ENCODE measurements at places on chromosomes 5 and 9.

DNA sequence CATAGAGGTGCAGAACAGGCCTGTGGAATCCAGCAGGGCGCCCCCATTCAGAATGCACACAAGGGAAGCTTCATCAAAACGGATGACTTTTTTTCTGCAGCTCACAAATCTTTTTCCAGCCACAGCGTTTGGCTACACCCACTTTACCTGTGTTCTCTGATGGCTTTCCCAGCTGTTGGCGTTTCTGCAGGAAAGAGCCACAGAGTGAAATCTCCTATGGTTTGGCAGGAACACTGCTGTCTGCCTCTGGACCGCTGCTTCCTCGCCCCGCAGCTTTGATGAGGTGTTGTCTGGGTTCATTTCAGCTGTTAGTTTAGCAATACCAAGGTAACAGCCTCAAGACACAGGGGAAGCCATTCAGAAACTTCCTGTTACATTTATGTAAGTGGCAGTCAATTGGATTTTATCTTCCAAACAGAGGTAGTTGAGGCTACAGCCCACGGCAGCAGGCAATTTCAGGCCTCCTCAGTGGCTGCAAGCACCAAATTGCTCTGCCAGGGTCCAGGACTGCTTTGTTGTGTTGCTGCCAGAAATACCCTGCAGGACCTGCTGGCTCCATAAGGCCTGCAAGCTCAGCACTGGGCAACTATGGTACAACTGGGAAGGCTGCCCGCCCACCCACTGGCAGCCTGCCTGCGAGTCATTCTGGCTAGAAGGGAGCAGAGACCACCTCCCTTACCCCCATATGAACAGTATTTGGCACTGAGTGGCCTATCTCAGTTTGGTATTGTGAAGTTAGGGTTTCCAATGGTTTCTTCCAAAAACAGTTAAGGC is 96.7 kb downstream of the MVB12B start:
- DNase-seq, result no peak

GRCh38 chr5:41263335-41263734 is 50.0 kb upstream of the C6 start:
- no peak for DNase-seq

DNA sequence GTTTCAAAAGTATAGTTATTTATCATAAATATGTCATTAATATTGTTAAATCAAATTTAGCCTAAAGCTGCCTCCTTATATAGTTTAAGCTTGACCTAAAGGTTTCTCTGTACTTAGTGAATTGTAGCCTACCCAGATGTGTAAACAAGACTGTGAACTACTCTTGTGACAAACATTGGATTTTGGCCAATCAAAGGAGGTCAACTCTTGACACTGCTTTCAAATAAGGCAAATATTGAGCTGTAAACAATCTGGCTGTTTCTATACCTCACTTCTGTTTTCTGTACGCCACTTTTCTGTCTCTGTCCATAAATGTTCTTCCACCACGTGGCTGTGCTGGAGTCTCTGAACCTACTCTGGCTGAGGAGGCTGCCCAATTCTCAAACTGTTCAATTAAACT is 51.2 kb downstream of the FXN start:
- no peak for DNase-seq

DNA sequence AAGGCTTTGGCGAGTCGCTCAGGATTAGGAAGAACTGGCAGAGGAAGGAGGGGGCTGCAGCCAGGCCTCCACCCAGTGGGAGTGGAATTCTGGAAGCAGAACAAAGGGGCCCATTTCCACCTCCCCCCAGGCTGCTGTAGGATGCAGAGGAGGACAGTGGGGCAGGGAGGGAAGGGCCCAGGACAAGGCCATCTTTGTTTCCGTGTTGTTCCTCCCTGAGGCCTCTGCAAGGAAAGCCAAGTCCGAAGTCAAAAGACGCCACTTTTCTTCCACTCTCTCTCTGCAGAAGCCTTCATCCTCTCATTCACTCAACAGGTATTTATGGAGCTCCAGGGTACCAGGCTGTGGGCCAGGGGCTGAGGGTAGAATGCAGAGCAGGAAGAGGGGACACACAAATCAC is 70.7 kb downstream of the ENTREP1 start:
- DNase-seq, result no peak

GRCh38 chr9:130114741-130115140 is 57.5 kb upstream of the NCS1 start:
- no peak for DNase-seq

- DNase-seq, result no peak
Observed at GRCh38 chr9:133672503-133673257, 36.5 kb downstream of the DBH start.

DNA sequence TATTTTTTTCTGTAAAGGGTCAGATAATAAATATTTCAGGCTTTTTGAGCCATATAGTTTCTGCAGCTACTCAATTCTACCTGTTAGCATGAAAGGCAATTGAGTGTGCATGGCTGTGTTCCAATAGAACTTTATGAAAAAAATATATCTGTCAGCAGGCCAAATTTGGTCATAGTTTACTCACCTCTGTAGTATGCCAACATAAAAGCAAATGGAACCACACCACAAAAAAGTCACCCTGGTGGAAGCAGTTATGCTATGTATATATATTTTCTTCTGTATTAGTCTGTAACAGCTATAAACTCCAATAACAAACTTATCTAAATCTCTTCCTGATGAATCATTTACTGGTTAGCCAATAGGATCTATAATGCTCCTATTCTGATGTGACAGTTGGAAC is 3.4 kb downstream of the SLC38A9 start:
- DNase-seq, result no peak

DNA sequence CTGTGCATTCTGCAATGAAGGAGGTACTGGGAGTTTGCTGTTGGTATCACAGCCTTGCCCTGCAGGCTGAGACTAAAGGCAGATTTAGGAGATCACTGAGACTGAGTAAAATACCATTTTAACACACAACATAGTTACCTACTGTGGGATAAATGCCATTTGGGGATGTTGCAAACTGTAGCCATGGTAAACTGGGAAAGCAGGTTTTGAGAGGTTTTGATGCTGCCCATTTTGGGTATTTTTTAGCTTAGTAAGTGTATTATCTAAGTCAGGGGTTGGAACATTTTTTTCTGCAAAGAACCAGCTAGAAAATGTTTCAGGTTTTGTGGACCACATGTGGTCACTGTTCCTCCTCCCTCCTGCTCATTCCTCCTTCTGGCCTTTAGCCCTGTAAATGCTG is 108.9 kb downstream of the EHMT1 start:
- DNase-seq, result no peak

GRCh38 chr9:136521537-136521936 is 24.3 kb downstream of the NOTCH1 start:
- DNase-seq, result no peak

- no peak for DNase-seq
Observed at GRCh38 chr9:123999661-124000060, 11.9 kb upstream of the LHX2 start.

DNA sequence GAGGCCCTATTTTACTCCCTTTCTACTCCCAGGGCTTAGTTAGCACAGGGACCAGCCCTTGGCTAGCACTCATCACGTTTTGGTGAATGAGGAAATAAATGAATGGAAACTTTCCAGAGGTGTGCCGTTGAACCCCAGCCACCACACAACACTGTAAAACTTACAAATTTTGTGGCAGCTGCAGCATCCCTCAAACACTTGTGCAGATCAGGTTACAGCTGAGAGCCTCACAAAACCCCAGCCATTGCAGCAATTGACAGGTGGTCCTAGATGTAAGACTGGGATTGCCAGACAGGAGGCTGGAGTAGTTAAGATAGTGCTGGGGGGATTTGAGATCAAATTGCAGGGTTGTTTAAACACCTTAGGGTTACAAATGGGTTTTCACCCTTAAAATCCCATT is 482.2 kb upstream of the KIF2A start:
- DNase-seq, result no peak

DNA sequence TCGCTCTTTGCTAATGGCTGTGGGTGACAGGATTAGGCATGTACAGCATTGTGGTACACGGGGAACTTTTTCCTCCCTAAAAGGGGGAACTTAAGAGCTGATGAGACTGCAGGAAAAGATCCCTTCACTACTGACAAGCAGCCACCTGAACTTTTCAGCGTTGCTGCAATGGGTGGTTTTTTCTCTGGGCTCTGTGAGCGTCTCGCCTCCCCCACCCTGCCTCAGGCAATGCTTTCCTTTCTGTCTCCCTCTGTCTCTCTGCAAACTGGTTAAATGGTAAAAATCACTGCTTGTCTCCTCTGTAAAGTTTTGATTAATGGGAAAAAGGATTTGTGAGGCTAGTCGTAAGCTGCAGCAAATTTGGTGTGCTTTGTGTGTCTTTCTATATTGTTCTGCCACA is 20.3 kb downstream of the HSD17B3 start:
- no peak for DNase-seq

- DNase-seq, result no peak
Observed at GRCh38 chr5:14451871-14452270, 129.7 kb upstream of the OTULINL start.

GRCh38 chr9:136952321-136952850 is 313 bp downstream of the LCN12 start:
- no peak for DNase-seq

- peak; percentile 12 for DNase-seq
Observed at GRCh38 chr9:111992523-111992922, 95.9 kb downstream of the UGCG start.

DNA sequence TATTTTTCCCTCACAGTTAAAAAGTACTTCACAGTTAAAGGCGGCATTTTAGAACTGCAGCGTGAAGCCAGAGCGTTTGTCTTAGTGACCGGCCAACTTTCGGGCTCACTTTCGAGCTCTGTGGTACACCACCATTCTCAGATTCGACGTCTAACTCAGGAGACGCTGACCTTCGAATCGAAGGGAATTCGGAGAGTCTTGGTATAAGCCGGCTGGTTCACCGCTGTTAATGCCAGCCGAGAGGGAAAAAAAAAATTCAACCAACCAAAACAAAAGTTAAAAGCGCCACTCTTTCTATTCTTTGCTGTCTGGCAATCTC is 544 bp upstream of the SNX24 start:
- DNase-seq, result no peak

GRCh38 chr5:88552426-88552825 is 283.8 kb upstream of the TMEM161B start:
- no peak for DNase-seq

DNA sequence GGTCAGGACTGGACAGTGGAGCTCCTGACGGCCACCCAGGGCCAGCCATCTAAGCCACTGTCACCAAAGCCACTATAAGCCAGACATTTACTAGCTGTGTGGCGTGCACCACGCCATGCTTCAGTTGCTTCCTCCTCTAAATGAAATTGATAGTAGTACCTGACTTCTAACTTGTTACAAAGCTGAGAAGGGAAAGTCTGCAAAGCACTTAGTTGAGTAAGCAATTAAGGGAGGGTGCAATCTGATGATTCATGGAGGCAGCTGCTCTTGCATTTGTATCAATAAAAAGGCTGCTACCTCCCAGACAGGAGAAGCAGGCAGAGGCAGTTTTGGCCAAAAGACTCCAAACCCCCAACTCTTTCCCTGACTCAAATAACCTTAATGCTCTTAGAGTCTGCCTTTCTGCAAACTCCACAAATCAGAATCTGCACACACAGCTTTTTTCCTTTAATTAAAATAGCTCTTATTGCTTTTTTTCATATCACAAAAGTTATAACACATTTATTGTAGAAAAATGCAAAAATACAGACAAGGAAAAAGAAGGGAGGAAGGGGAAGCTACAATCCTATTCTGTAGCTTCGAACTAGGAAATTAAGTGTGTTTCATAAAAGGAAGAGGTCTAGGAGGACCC is 19.3 kb upstream of the RAPGEF1 start:
- DNase-seq, result no peak

Measured in CD4-positive, alpha-beta T cell treated with Interleukin-4 for 4 hours (primary cell).